ENCODE measurements at places on chromosomes 7 and 10. TPM values are rescaled to one million over a fixed set of nuclear protein-coding genes. Genes with fewer than 3 reads are reported as not detected.

Gene POU6F2
- polyA plus RNA-seq, result 0.11 TPM

Gene STK31
- polyA plus RNA-seq, result 0.85 TPM

Gene VWDE
- polyA plus RNA-seq, result 6.7 TPM

Gene SFRP5
- polyA plus RNA-seq, result 0.11 TPM

Gene SYT15
- polyA plus RNA-seq, result 7.3 TPM

Gene AOC1
- 121 TPM for polyA plus RNA-seq

Gene TLL2
- 0.63 TPM for polyA plus RNA-seq

Gene THSD7A
- polyA plus RNA-seq, result 39.1 TPM

Gene COBL
- 21.5 TPM for polyA plus RNA-seq

Gene NACAD
- 10.0 TPM for polyA plus RNA-seq

Gene RPEL1
- 0.20 TPM for polyA plus RNA-seq

Gene SLC39A12
- polyA plus RNA-seq, result not detected

Gene TET1
- 11.6 TPM for polyA plus RNA-seq

Gene AQP1
- 39.4 TPM for polyA plus RNA-seq

Gene CHN2
- polyA plus RNA-seq, result 16.0 TPM

Gene MOGAT3
- 0.14 TPM for polyA plus RNA-seq

Gene HOXA1
- polyA plus RNA-seq, result 2.6 TPM

Gene ADRB1
- polyA plus RNA-seq, result 0.13 TPM

Gene OR13A1
- 0.08 TPM for polyA plus RNA-seq

Gene SPOCK2
- polyA plus RNA-seq, result 27.1 TPM

Gene GIMAP5
- 4.1 TPM for polyA plus RNA-seq

Gene PDE6C
- 0.67 TPM for polyA plus RNA-seq

Gene DNAH11
- 3.5 TPM for polyA plus RNA-seq

Gene DLG5
- 47.2 TPM for polyA plus RNA-seq

Gene TUBAL3
- not detected for polyA plus RNA-seq

Gene IL2RA
- polyA plus RNA-seq, result not detected

Gene DDIT4
- 47.4 TPM for polyA plus RNA-seq

Gene STOX1
- polyA plus RNA-seq, result 9.7 TPM

Gene HTR5A
- not detected for polyA plus RNA-seq

Gene ABCB4
- 1.9 TPM for polyA plus RNA-seq

Gene MEOX2
- polyA plus RNA-seq, result 12.9 TPM

Gene HMX2
- polyA plus RNA-seq, result 1.0 TPM

Gene PNLIPRP2
- polyA plus RNA-seq, result not detected

Gene OR6V1
- polyA plus RNA-seq, result not detected

Gene NRG3
- polyA plus RNA-seq, result 10.9 TPM

Gene CUTC
- polyA plus RNA-seq, result 24.3 TPM

Gene GPR15LG
- polyA plus RNA-seq, result not detected

Gene VSTM4
- polyA plus RNA-seq, result 15.7 TPM

Gene AP3M1
- 55.6 TPM for polyA plus RNA-seq

Gene NRBF2
- polyA plus RNA-seq, result 28.3 TPM

Gene HELLS
- polyA plus RNA-seq, result 46.1 TPM

Gene ANKRD30A
- not detected for polyA plus RNA-seq

Gene STEAP1
- polyA plus RNA-seq, result 9.1 TPM

Gene SCIN
- polyA plus RNA-seq, result 1.7 TPM

Gene IRF5
- 2.8 TPM for polyA plus RNA-seq

Gene VENTX
- 0.34 TPM for polyA plus RNA-seq

Gene SLC26A3
- polyA plus RNA-seq, result 0.17 TPM

Gene CLCN1
- 0.24 TPM for polyA plus RNA-seq

Data from left renal pelvis (tissue), 4 donors.